ENCODE measurements at places on chromosomes 16 and 17.

DNA sequence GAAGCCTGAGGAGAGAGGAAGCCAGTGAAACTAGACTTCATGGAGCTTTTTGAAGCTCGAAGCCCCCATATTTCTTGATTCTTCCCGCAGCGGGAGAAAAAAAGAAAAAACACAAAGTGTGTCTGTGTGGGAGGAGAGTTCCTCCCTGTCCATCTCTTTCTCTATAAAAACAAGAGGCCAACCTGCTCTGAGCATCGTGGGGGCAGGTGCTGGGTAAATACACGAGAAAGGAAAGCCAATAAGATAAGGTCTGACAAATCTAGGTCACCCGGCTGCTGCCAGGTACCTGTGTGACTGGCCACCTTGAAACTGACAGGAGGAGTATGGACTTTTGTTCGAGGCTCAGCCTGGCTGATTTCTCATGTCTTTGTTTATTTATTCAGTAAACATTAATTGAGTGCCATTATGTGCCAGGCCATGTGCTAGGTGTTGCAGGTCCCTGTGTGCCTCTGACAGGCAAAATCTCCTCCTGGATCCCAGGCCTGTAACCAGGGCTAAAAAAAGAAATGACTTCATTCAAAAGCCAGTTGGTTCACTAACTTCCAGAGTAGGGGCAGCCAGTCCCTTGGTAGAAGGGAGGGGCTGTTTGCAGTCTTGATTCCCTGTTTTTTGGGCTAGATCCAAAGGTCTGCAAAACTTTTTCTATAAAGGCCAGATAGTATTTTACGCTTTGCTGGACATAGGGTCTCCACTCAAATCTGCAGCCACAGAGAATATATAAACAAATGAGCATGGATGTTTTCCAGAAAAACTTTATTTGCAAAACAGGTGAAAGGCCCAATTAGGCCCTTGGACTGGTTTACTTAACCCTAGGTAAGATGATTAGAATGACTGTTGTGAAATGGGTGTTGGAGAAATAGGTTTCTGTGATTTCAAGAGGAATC is 35.6 kb downstream of the YPEL2 start:
- no peak for DNase-seq

DNA sequence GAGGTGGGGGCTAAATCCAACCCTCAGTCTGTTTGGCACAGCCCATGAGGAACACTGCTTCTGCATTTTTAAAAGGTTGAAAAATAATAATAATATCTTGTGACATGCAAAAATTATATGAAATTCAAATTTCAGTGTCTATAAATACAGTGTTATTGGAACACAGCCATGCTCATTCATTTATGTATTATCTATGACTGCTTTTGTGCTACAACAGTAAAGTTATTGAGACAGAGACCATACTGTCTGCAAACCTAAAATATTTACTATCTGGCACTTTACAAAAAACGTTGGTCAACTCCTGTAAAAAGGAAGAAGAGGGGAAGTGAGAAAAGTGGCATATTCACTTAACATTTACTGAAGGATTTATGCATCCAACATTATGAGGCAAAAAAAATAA is 3.1 kb downstream of the ABCA5 start:
- DNase-seq: no peak

- no peak for DNase-seq
Observed at GRCh38 chr17:1089915-1090314, 89.9 kb downstream of the ABR start.

DNA sequence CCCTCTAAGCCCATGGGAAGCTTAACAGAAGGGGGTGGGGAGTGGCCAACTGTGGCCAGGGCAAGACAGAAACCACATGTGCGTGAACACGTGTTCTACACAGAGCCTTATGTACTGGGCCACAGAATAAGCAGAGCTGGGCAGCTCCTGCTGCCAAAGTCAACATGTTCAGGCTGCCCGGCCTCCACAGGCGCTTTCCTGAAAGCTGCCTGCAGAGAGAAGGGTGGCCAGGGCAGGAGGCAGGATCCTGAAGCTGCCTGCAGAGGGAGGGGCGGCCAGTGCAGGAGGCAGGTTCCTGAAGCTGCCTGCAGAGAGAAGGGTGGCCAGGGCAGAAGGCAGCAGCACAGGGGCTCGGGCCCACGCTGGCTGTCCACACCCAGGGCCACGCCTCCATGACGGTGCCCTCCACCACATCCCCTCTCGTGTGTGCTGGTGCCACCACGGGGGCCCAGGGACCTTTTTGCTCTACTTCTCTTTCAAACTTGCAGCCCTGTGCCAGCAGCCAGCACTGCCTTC is 79.5 kb downstream of the ANKRD11 start:
- DNase-seq: no peak

GRCh38 chr17:10013365-10014112 is 108.5 kb upstream of the RCVRN start:
- DNase-seq: no peak

DNA sequence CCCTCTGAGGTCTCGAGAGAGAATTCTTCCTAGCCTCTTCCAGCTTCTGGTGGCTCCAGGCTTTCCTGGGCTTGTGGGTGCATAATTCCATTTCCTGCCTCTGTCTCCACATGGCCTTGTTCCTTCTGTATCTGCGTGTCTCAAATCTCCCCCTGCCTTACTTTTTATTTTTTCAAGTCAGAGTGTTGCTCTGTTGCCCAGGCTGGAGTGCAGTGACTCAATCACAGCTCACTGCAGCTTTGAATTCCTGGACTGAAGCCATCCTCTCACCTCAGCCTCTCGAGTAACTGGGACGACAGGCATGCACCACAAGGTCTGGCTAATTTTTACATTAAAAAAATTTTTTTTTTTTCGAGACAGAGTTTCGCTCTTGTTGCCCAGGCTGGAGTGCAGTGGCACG is 120.6 kb downstream of the SHISA9 start:
- no peak for DNase-seq
